ENCODE measurements at places on chromosomes 4 and X.

- peak; percentile 37 for DNase-seq
These were observed 78.1 kb downstream of the RLIM start for GRCh38 chrX:74536152-74536831.

DNA sequence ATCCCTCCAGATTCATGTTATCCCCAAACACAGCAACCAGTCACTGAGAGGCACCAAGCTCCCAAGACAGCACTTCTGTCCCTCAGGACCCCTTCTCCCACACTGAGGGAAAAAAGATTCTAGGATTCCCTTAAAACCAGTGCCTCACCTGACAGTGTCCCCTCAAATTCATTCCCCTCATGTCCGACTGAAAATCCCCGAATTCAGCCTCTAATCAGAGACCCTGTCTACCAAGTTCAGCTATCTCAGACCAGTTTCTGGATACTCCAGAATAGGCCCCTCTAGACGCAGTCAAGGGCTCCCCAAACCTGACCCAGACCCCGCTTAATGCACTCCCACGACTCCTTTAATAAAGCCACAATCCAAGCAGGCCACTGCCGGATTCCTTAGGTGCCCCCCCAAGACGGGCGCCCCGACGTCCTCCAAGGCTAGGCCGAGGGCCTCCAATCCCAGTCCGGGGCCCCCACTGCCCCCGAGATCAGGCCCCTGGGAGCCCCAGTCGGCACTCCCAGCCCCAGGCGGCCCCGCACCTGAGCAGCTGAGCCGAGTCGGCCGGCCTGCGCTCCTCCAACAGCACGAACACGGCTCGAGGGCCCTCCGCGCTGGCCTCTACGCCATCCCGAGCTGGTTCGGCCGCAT, 457 bp downstream of the TFE3 start:
- DNase-seq: no peak

DNA sequence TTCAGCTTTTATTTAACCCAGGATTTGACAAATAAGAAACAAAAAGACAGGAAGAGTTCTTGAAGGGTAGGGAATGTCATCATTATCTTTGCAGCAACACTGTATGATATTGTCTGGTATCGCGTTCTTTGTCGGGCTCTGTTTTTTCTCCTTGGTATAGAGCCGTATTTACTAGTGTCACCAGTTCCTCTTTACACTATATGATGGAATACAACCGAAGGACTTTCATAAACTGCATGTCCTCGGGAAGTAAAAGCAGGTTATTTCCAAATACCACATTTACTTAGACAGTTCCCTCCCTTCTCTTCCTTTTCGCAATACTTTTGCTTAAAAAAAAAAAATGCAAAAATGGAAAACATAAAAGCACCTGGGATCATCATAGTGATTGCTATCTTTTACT, 96.6 kb upstream of the IL13RA1 start:
- no peak for DNase-seq

DNA sequence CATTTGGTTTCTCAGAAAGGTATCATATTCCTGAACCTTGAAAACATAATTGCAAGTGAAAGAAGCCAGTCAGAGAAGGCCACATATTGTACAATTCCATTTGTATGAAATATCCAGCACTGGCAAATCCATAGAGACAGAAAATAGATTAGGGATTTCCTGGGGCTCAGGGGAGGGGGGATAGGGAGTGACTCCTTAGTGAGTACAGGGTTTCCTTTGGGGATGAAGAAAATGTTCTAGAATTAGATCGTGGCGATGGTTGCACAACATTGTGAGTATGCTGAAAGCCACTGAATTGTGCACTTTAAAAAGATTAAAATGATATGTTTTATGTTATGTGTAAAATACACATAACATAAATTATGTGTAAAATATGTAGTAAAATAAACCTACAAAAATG, 10.3 kb downstream of the XPNPEP2 start:
- DNase-seq: no peak

- DNase-seq: no peak
These were observed 223.9 kb upstream of the DCAF8L1 start for GRCh38 chrX:28205126-28205525.

DNA sequence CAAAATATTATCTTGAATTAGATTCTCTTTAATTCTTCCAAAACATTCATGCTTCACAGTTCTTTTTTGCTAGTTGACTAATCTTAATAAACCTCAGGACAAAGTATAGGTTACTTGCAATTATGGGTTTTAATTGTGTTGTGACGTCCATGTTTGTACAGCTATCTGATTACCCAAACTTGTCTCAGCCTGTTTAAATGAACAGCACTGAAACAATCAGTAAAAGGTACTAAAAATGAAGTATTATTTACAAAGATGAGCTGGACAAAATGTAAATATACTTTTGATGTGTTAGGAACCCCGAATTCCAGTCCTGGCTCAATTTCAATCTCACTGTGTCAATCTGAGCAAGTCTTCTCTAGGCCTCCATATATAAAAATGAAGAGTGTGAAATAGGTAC, 57.4 kb upstream of the SLC6A14 start:
- no peak for DNase-seq

GRCh38 chr4:159201168-159201567, 98.3 kb downstream of the RAPGEF2 start:
- no peak for DNase-seq

DNA sequence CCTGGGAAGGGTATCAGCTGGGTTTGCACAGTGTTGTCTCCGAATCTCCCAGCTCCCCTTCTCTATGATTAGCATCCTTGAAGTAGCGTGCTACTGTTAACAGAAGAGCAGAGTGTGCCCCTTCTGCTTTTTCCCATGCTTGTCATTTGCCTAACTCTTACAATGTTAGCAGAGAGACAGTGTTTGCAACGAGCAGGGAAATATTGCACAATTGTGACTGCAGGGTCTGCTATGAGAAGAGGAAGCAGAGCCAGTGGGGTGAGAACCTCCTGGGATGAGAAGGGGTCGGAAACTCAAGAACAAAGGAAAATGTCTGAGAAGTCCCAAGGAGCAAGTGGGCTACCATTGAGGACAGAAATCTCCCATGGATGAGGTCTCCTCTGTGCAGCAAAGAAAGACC, 7.8 kb upstream of the CHRNA9 start:
- DNase-seq: no peak

- no peak for DNase-seq
These were observed 102.1 kb downstream of the RELL1 start for GRCh38 chr4:37584071-37584470.

DNA sequence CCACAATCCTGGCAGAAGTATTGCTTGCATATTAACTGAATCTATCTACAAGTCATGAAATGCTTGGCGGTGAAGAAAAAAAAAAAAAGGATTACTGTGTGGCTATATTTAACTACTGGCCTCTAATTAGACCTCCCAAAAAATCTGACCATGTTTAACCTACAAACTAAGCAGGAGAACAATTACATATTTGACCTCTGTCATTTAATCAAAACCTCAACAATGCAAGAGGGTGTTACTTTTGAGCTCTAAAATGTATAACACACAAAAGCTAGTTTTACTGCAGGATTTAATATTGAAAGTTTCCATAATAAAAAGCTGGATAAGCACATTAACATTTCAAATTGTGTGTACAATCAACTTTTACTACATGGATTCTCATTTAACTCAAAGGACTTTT, 1.5 kb downstream of the ITM2A start:
- DNase-seq: no peak

GRCh38 chr4:2785613-2786012, 7.3 kb upstream of the SH3BP2 start:
- DNase-seq: peak; percentile 43

DNA sequence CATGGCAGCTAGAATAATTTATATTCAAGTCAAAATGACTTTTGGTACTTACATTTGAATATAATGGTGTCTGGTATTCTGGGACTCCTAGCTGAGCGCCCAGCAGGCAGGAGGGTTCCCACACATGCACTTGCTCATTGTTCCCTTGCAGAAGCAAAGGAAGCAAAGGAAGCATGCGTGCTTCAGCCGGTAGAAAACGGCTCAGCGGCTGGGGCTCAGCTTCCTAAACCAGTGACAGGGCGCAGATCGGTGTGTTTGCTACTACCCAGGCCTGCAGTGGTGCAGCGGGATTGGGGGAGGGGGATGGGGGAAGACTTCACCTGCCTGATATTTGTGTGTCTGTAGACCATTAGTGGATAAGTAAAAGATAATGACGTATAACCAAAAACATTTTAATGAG, 978.3 kb upstream of the TENM3 start:
- DNase-seq: no peak

GRCh38 chrX:44953734-44954502, 80.9 kb downstream of the KDM6A start:
- DNase-seq: no peak

GRCh38 chrX:264634-265455, 16.3 kb upstream of the PLCXD1 start:
- DNase-seq: no peak

DNA sequence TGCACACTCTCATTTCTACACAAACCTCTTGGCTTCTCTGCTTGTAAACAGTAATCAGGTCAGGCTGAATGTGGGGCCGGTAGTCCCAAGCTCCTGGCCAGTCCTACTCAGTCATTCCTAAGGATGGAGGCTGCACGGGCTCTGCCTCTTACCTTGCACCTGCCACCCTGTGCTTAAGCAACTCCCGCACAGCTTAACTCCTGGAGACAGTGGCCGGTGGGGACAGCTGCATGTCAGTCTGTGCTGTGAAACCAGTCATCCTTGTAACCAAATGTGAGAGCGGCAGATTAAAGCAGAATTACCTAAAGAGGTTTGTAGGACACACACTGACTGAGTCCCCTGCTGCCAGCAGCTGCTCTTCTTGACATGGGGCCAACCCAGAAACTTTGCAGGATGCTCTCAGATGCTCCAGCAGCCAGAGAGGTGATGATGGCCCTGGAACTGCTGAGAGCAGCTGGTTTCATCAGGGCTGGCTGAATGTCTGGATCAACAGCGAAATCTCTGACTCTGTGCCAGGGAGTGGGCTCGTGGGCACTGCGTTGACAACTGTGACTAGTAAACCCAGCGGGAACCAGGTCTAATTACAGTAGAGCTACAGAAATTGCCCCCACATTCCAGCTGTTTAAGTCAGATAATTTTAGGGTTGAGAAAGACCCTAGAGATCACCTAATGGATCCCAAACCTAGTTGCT, 123.7 kb downstream of the ANAPC4 start:
- DNase-seq: no peak

DNA sequence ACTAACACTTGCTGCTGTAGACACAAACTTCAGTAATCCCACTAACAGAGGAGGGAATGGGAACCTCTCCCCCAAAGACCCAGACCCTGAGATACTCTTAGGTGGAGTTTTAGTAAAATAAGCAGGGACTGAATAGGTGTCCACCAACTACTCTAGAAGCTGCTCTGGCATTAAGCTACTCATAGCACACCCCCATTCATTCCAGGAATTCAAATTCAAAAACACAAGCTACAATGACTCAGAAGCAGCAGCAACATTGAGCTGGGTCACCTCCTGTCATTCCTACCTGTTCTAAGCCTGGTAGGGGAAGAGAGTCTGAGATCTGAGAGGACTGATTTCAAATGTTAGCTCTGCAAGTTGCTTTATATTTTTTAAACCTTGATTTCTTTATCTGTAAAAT, 135.4 kb upstream of the FRMPD4 start:
- no peak for DNase-seq

- DNase-seq: peak; percentile 13
These were observed 56.1 kb downstream of the PLS3 start for GRCh38 chrX:115616943-115617563.

DNA sequence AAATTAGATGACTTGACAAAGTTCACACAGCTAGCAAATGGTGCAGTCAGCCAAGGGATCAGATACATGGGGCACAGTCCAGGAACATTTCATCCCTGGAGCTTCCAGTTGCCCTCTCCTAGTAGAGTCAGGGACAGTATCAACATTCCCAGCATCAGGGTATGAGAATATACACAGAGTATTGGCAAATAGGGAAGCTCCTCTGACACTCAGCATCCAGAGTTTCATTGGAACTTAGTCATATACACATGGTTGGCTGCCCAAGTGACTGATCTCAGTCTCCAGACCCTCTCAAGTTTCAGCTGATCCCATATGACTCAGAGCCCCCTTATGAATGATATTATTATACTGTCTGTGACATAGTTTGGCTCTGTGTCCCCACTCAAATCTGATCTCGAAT, 13.7 kb upstream of the KCTD8 start:
- DNase-seq: no peak

DNA sequence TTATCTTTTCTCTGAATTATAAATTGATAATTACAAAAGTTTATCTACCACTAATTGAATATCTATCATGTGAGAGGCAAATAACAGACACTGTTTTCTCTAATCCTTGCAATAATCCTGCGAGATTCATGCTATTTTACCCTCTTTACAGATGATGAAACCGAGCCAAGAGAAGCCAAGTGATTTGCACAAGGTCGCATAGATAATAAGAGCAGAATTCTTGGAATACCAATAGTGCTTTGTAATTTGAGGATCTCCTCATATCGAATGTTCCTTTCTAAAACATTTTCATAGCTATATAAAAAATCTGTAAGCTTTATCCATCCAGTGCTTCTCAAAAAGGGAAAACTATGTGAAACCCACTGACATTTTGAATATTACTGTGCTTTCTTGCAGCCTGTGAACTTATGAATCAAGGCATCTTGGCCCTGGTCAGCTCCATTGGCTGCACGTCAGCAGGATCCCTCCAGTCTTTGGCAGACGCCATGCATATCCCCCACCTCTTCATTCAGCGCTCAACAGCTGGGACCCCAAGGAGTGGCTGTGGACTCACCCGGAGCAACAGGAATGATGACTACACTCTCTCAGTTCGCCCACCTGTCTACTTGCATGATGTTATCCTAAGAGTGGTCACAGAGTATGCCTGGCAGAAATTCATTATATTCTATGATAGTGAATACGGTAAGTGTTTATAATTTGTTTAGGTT, 743.8 kb upstream of the ATOH1 start:
- DNase-seq: no peak

- DNase-seq: no peak
These were observed 34.7 kb upstream of the PRSS48 start for GRCh38 chr4:151242305-151242704.

DNA sequence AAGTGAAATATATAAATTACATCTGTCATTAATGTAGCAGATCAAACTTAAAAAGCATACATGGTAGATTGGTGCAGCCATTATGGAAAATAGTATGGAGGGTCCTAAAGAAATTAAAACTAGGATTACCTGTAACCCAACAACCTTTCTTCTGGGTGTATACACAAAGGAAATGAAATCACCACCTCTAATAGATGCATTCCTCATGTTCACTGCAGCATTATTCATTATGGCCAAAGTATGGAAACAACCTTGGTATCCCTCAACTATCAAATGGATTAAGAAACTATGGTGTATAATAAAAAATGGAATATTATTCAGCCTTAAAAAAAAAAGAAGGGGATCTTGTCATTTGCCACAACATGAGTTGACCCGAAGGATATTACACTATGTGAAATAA, 13.7 kb downstream of the WDFY3 start:
- no peak for DNase-seq

GRCh38 chr4:79678472-79679202, 270.6 kb upstream of the GK2 start:
- no peak for DNase-seq

DNA sequence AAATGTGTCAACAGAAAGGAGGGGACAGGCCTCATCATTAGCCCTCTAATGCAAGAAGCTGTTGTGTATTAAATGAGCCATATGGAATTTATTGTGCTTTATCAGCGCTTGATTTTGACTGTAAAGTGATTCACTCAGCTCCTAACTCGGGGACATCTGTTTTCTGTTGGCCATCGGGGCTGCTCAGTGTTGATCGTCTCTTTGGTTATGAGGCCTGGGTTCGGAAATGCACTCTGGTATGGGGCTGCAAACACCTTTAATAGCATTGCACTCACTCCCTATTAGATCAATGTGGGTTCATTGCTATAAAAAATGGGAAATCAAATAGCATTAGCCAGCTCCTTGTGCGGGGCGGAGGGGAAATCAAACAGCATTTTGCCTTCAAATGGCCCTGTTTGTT, 6.4 kb downstream of the ARX start:
- no peak for DNase-seq

GRCh38 chrX:109733613-109734083, 591 bp upstream of the ACSL4 start:
- no peak for DNase-seq

Measured in activated CD4-positive, alpha-beta memory T cell treated with anti-CD3 and anti-CD28 coated beads, Interleukin-2, amount 10 ng/mL, durations not matched to agents 7 days and 5 days (primary cell).